Activated naive CD4-positive, alpha-beta T cell (primary cell): ENCODE measurements at places on chromosomes 7 and 10.
A peak's percentile ranks its signal among the peaks of the same experiment; 100 is the strongest.

- DNase-seq: no peak
Measured at GRCh38 chr10:79409038-79409725, 36.2 kb downstream of the ZCCHC24 start.

GRCh38 chr7:1109581-1110310 lies 21.8 kb downstream of the GPER1 start:
- DNase-seq: no peak

DNA sequence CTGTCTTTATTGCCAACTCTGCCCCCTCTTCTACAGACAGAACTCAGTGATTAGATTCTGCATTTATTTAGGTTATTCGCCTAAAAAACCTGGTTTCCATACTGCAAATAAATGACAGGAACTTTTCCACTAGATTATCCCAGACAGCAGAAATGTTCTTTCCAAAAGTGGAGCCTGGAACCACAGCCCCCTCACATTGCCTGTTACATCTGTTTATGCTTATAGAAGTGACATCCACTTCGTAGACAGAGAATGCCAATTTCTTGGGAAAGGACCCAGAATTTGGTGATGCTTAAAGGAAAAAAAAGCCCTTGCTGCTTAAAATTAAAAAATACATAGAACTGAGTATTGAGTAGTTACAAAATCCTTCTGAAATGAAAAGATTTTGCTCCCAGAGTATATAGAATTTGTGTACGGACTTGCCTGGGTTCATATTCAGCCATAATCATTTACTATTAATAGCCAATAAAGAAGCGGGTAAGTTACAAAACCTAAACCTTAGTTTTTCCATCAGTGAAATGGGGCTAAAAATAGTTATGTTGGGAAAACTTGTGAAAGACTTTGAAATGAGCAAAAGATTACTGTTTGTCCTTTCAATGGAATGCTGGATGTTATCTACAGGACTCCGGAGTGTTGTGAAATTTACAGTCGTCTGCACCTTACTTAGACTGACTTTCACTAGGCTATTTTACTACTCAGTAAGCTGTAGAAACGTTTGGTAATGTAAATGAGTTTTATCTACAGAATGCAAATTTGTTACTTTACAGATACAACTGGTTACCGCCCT lies 1.1 kb upstream of the PPP1R9A start:
- no peak for DNase-seq

DNA sequence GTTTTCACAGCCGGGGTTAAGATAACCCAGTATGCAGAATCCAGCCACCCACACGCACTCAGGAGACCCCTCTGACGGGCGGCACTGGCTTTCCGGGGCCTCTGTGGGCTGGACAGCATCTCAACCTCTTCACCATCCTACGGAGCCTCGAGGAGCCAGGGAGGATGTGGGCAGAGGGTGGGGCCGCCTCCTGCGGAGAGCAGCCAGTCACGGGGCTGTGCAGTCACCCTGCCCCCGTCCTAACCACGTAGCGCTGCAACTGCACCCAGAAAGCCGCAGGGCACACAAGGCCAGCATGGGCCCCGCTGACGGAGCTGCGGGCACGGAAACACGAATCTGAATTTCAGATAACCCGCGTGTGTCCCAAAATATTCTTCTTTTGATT lies 270.3 kb downstream of the ELFN1 start:
- peak; percentile 84 for DNase-seq

- DNase-seq: no peak
Measured at GRCh38 chr7:2840458-2840857, 3.6 kb downstream of the GNA12 start.

- no peak for DNase-seq
Measured at GRCh38 chr7:74097937-74098614, 14.5 kb downstream of the LIMK1 start.

GRCh38 chr7:32206987-32207386 lies 136.8 kb upstream of the PDE1C start:
- no peak for DNase-seq

- DNase-seq: no peak
Measured at GRCh38 chr10:130221456-130222375, 85.5 kb downstream of the GLRX3 start.

- DNase-seq: no peak
Measured at GRCh38 chr7:21429021-21429420, 1.1 kb downstream of the SP4 start.

GRCh38 chr10:86899132-86899531 lies 58.3 kb downstream of the MMRN2 start:
- no peak for DNase-seq

DNA sequence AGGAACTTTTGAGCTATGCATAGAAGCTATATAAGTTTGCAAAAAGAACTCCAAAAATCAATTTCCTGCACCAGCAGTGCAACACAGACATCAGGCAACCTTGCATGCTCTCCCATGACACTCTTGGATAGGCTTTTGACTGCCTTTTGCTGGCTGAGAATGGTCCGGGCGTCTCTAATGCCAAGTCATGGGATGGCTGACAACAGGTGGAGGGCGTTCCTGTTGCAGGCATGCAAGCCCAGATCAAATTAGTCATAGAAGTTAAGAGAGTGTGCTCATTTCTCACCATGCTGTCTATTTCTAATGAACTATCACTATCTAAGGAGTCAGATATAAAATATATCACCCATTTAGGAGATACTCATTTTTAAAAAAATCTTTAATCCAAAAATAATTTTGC lies 8.4 kb downstream of the PLCE1 start:
- no peak for DNase-seq

- no peak for DNase-seq
Measured at GRCh38 chr10:121709675-121710073, 111.4 kb upstream of the FGFR2 start.

GRCh38 chr10:98446661-98447221 lies at the start of gene HPS1:
HPS1 (minus strand) TSS chr10:98446935; CDS start chr10:98443240, 3,695 bp downstream.
- DNase-seq: peak; percentile 52

- no peak for DNase-seq
Measured at GRCh38 chr10:7547829-7548228, 118.9 kb downstream of the ITIH5 start.

DNA sequence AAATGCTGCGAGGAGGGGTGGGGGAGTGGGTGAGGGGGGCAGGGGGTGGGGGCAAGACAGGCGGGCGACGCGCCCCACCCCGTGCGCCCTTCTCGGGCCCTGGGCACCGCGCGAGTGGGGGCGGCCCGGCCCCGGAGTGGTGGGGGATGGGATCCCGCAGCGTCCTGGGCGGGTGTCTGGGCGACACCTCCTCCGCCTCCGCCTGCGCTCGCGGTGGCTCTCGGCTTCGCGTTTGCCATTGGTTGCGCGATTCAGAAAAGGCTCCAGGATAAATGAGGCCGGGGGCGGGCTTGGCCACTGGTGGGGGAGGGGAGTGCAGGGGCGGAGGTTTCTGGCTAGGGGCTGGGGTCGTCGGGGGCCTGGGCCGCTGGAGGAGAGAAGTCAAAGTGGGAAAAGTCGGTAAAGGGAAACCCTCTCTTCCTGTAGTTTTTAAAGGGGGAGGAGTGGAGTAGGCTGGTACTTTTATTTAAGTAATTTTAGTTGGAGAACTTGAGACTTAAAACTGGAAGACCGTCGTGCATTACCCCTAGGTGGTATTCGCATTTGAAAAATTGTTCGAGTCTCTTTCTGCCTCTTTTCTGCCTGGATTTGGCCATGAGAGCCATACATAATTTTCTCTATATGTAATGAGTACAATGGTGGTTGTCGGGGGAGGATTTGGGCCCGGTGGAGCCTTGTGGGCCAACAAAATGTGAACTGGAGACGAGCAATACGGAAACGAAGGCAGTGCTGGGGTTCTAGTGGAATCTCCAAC lies 992 bp upstream of the IGF2BP3 start:
- DNase-seq: no peak

DNA sequence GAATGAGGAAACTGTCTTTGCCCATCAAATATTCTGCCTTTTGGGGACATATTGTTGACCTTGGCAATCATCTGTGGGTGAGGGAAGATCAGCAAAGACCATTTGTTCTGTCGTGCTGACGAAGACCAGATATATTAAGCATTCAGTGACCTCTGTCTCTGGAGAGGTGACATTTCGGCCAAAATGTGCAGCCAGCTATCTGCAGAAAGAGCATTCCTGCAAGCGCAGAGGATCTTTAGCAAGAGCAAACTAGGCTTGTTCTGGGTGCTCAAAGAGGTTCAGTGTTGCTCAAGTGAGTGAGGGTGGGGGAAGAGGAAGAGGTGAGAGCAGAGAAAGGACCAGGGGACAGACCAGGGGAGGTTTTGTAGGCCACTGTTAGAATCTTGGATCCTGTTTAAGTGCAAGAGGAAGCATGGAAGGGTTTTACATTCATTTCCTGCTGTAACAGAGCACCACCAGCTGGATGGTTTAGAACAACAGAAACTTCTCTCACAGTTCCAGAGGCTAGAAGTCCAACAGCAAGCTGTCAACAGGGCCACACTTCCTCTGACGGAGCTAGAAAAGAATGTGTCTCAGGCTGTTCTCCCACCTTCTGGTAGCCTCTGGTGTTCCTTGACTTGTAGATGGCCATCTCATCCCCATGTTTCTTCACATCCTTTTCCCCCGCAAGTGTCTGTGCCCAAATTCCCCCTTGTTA lies 11.2 kb downstream of the C10orf120 start:
- no peak for DNase-seq

GRCh38 chr7:102030696-102031095 lies 213.3 kb downstream of the CUX1 start:
- no peak for DNase-seq

- DNase-seq: no peak
Measured at GRCh38 chr10:131580076-131580652, 268.6 kb upstream of the TCERG1L start.

- DNase-seq: no peak
Measured at GRCh38 chr7:42161719-42162118, 75.3 kb downstream of the GLI3 start.

DNA sequence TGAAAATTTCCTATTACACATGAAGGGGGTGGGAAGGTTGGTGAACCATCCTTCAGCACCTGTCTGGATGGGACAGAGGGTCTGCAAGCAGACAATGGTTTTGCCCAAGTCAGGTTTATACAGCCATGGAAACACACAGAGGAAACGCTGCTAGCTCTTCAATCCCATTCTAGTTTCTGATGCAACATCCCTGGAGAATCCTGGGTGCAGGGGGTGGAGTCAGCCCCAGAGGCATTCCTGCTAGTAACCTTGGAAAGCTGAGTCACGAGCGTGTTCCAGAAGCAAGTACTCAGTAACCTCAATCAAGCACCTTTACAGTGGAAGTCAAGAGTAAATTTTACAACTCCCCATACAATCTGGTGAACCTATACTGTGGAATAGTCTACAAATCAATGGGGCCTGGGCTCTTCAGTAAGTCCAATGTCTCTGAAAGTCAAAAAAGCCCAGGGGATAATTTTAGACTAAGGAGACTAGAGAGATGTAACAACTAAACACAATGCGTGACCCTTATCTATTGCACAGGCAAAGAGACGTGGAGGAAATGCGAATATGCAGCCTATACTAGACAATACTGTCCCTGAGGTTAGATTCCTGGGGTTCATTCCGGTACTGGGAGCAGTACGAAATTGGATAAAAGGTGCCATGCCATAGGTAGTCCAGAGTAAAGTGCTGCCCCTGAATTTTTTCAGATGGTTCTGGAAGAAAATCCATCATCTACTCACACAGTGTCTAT lies 95.4 kb downstream of the ZRANB1 start:
- DNase-seq: no peak
